Stimulated activated CD4-positive, alpha-beta T cell treated with anti-CD3 and anti-CD28 coated beads, Interleukin-2, amount 100 ng/mL, for 48 hours (primary cell): ENCODE measurements at places on chromosomes 7 and 10.

GRCh38 chr7:47406801-47407129 lies 175.1 kb downstream of the TNS3 start:
- no peak for DNase-seq

DNA sequence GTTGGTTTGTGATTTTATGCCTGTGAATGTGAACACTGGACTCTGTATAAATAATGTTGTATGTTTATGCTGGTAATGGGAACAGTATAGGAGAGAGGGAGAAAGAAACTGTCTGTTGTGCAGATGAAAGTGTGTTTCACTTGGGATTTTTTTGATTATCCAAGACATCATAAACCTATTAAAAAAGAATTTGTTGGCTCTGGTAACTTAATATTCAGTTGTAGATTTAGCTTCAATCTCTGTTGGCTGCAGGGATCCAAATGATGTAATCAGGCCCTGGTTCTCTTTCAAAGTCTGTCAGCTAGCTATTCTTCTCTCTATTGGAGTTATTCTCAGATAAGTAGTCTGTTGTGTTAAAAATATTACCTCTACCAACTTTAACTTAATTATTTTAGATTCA lies 168.8 kb upstream of the RHOBTB1 start:
- DNase-seq: no peak

DNA sequence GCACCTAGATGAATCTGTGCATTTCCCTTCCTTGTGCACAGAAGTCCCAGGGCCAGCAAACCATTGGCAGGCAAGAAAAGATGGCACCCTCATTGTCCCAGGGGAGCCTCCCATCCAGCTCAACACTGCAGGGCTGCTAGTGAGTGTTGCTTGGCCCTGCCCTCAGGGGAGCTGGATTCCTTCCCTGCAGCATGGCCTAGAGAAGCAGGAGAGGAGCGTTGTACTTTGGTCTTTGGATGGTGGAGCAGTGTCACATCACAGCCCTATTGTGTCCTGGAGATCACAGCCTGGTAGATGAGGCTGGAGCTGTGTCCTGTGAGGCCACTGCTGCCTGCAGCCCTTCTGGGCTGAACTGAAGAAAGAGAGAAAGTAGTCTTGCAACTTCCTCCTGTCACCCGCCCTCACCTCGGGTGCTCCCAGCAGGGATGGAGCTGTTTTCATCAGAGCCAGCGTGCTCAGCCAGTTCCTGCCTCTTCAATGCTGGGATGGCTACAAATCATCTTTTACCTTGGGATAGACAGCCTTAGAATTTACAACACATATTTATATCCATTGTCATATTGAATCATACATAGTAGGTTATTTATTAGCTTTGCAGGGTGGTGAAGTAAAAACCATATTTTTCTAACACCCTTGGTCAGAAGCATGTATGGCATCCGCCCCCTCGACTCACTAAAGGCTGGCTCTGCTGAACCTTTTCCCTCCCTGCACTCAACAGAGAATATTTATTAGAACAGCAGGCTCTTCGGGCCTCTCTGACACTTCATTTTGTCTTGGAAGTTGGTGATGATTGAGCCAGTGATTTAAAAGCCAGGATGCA lies 43.1 kb upstream of the FAM180A start:
- DNase-seq: no peak

DNA sequence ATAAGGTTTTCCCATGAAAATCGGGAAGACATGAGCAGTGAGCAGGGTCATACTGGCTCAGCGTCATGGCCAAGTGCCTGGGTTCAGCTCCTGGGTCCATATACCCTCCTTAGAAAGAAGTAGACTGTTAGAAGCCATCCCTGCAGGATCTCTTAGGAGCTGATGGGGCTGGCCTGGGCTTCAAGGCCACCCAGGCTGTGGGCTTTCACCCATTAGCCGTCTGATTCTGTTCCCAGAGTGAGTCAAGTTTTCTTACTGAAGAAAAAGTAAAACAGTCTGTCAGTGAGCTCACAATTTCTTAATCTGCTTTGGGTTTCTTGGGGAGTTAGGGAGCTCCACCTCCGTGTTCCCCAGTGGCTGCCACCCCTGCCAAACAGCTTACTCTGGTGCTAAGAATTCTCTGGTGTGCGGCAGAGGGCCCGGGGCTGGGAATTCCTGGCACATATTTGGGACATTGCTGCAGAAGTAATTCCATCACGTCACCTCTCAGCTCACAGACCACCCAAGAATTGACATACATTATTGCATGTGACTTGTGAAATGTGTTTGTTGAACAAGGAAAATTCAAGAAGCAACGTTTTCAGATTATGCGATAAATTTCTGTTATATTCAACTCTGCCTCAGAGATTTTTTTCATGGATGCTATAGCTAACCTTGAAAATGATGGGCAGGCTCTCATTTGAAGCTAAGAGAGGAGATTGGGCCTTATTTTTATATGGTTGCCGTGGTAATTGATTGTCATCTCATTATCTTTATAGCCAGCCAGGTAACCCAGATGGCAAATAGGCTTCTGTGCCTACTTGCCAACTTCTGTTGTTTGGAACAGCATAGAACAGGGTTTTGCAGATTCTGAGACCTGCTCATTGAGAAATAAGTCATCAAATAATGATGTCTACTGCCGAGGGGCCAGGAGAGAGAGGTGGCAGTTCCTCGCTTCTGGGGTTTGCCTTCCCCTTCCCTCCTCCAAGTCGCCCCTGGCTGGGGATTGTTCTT lies 166.4 kb downstream of the CHN2 start:
- no peak for DNase-seq

DNA sequence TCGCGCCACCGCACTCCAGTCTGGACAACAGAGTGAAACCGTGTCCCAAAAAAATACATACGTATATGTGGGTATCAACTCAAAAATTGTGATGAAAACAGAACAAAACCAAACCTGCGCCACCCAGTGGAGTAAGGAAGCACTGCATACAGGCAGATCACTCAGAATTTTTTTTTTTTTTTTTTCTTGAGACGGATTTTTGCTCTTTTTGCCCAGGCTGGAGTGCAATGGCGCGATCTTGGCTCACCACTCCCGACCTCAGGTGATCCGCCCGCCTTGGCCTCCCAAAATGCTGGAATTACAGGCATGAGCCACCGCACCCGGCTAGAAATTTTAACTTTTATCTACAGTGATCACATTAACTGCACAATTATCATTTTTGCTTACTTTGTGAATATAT lies 9.1 kb upstream of the TMEM236 start:
- peak; percentile 71 for DNase-seq

DNA sequence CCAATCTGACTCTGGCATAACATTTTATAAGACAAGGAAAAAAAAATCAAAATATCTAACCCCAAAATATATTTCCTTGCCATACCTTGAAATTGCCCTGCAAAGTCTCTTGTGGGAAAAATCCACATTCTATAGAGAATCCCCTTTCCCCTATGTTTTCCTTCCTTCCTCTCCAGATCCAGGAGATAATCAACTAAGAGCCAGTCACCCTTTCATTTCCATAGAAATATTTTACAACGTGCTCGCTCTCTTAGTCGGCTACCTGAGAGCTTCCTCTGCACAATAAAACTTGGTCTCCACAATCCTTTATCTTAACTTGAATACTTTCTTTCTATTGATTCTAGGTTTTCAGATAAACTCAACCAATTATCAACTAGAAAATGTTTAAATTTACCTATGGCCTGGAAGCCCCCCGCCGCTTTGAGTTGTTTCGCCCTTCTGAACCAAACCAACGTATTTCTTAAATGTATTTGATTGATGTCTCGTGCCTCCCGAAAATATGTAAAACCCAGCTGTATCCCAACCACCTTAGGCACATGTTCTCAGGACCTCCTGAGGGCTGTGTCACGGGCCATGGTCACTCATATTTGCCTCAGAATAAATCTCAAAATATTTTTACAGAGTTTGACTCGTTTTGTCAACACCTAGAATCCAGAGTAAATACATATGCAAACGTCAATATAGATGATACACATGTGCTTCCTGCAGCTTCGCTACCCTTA lies 869 bp downstream of the PSAP start:
- DNase-seq: no peak
